GM03348 (cell line): ENCODE measurements at places on chromosomes 11 and 22.

DNA sequence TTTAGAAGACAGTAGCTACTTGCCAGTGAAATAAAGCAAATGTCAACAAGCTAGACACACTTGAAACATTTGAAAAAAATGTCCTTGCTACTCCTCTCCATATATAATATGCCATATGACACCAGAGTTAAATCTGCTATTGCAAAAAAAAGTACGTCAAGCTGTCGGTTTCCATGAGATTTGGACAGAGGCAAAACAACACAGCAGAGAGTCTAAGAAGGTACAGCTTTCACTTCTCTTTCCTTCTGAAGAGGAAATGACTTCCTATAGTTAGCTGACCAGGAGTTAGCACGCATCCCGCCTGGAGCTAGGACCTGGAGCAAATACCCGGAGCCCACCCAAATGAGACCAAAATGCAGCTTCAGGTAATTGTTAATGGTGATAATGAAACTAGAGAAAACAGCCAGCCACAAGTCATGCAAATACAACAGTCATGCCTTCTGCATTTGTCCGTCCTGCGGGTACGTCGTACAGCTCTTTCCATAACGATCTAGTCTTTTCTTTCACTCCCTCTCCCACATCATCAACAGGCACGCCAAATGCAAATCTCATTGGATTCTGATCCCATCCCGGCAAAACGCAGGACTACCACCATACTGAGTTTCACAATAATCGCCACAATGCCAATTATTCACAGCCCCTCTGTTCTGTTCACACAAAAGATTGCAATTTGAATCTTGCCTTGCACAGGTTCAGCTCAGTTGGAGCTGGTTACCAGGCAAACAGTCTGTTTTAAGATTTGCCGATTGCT is 395.0 kb upstream of the CCDC90B start:
- DNase-seq = no peak

DNA sequence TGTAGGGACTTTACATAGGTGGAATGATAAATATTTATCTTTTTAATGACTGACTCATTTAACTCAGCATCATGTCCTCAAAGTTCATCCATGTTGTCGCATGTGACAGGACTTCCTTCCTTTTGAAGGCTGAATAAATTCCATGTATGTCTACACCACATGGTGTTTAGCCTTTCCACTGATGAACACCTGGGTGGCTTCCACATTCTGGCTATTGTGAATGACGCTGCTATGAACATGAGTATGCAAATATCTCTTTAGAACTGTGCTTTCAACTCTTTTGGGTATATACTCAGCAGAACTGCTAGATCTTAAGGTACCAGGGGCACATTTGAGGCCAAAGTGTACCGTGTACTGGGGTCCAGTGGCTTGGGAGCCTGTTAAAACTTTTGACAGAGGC is 24.1 kb downstream of the LARGE1 start:
- no peak for DNase-seq

DNA sequence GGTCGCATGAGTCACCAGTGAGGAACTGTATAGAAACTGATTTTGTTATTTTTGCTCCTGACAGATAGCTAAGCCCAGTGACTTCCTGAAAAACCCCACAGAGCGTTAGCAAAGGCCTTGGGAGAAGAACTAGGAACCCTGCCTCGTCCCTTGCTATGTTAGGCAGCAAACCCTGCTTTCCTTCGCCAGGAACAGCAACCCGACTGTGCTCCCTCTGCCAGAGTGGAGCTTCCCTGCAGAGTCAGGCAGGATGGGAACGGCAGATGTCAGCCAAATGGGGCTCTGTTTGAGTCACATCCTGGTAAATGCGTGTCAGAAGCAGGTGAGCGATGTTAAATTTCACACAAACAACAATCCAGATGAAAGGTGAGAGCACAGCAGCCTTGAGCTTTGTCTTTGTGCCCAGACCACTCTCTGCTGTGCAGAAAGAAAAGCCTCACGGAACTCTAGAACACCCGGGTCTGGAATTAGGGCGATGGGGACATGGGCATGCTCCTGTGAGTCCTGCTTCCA is 186.6 kb downstream of the ADAMTS15 start:
- peak; percentile 53 for DNase-seq

DNA sequence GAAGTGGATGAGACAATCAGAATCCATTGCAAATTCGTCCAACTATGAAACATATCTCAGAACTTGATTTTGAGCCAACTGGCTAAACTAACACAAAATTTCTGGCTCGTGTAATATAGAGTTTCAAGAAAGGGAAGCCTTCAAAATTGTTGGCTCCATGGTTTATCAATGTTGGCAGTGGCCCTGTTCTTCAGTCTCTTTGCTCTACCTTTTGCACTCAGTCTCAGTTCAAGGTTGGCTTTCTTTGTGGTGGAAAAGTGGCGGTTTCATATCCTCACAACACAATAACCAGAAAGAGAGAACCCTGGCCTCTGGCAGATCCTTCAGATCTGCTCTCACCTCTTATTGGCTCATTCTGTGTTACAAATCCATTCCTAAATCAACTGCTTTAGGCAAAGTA is 473.8 kb upstream of the API5 start:
- no peak for DNase-seq

- no peak for DNase-seq
These were observed 55.4 kb downstream of the PLEKHA7 start for GRCh38 chr11:16958833-16959232.

GRCh38 chr11:102293873-102294601 is 23.2 kb upstream of the BIRC3 start:
- DNase-seq = peak; percentile 70

GRCh38 chr11:28808771-28809170 is 700.6 kb downstream of the METTL15 start:
- DNase-seq = no peak

DNA sequence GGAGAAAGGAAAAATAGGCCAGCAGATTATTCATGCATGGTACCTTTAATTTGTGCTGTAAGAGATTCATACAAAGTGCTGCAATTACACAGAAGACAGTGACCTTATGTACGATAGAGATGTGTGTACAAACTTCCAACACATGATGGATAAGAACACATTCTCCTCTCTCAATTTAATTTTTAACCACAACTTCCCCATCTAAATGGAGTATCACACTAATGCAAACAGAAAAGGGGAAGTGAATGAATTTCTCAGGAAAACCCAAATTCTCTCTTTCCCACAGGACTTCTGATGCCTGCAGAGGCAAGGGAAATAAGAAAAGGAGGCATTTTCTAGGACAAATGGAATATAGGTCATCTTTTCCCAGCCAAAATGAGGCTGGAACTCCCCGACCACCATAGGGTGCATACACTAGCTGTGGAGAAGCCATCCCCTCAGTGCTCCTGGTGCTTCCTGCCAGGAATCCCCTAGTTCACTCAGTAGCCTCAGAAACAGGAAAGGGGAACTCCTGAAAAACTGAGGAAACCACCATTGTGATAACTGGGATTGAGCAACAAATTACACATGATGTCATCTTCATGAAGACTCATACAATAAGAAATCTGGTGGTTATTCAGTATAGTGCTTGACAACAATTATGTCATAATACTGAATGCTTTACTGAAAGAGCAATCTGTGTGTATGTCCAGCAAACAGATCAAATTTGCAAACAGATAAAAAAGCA is 22.4 kb downstream of the MMP10 start:
- DNase-seq = peak; percentile 35

DNA sequence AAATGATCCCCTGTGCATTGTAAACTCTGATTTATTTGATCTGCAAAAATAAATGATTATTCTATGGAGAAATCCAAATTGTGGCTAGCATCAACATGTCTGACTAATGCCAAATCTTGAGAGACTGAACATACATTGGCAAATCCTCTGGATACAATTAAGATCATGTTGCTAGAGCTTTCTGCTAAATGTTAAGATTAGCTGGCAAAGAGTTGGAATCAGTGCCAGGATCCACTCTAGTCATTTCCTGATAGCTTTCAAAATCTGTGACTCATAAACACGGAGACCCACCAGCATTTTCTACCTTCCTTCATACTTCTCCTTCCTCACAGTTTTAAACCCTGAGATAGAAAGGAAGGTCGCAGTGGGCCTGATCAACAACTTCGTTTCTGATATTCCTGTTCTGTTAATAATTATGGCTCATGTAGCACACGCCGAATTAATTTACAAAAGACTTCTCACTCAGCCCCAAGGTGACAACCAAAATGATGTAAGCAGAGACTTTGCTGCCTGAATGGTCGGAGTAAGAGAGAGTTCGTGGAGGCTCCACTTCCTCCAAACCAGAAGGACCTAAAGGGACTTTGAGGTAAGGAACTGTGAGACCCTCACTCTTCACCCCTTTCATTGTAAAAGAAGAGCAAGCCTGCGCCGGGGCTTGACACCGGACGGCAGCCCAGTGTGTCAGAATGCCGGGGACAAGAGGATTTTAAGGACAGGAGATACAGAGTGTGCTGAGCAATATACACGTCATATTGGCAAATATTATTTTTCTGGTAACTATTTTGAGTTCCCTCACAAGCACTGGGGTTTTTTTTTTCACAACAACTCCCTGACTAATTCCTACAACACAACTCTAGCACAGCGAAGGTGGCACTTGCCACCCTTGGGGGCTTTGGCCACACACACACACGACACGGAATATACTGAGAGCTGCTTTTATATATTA is 42.0 kb downstream of the SERPINH1 start:
- DNase-seq = peak; percentile 82

GRCh38 chr22:27144321-27144720 is 486.9 kb downstream of the MIAT start:
- DNase-seq = no peak

DNA sequence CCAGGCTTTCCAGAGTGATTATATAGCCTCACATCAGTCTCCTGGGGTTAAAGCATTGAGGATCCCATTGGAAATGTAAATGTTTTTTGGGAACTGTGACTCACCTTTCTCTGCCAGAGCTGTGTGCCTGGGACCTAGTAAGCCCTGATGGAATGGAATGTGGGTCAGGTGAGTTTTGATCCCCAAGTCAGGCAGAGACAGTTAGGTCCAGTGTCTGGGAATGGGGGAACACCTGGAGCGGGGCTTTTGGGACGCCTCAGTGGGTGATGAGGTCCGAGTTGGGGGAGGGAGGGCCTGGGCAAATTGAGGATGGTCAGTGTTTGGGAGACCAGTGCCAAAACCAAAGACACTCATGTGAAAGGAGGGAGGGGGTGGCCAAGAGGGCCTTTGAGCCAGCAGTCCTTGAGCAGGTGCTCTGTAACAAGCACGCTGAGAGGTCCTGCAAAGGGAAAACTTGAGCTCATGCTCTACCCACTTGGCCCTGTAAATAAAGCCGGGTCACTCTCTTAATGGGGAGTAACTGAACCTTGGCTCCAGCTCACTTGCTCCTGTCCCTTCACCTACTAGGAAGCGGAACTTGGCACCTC is 104.7 kb downstream of the NAV2 start:
- no peak for DNase-seq

GRCh38 chr11:133023232-133023631 is 509.1 kb downstream of the OPCML start:
- DNase-seq = no peak

DNA sequence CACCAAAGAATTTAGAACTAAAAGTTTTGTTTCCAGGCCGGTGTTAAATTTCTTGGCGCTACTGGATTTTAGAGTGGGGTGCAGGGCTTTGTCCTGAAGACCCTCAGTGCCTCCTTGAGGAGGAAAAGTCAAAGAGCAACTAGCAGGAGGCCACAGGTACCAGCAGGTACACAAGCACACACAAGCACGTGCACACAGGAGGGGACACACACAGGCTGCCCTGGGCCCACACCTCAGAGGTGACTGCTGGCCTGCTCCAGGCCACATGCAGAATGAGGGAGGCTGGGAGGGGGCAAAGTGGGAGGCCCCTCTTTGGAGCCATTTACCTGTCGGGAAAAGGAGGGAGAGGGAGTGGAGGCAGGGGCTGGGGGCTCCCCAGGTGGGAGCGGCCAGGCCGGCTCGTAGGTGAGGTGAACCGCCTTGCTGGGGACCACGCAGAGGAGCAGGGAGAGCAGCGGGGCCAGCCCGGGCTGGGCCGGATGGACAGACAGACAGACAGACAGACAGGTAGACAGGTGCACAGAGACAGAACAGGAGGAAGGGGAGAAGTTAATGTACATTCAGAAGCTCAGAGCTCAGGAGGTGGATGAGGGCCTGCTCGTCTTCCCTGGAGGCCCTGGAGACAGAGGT is 12.2 kb downstream of the RAB3IL1 start:
- no peak for DNase-seq

DNA sequence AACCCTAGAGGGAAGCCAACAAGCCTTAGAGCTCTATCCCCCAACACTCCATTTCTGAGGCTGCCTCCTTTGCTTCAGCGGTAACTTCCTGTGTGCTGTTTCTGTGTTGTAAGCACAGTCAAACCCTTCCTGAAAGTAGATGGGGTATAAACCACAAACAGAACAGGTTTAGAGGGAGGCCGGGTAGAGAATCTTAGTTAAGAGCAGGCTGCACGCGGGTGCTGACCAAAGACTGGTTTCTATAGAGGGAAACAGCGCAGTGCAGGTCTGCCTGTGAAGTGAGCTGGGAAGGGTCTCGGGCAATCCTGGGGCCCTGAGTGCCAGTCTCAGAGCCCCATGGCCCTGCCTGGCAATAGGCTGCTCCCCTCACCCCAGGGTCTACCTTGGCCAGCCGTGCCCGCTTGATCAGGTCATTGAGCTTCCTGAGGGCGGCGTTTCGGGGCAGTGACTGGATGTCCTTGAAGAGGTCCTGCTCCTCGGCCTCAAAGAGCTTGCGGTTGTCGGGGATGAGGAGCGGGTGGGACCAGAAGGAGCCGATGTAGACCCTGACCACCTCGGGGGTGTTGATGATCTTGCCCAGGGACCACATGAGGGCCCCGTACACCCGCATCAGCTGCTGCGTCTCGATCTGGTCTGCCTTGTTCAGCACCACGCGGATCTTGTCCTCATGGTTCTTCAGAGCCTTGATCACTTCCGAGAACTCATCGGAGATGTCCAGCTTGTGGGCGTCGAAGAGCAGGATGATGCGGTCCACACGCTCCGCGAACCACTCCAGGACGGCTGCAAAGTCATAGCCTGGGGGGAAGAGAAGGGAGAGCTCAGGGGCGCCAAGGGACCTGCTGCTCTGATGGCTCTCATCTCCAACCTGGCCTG is 15.3 kb upstream of the CDC42BPG start:
- no peak for DNase-seq

DNA sequence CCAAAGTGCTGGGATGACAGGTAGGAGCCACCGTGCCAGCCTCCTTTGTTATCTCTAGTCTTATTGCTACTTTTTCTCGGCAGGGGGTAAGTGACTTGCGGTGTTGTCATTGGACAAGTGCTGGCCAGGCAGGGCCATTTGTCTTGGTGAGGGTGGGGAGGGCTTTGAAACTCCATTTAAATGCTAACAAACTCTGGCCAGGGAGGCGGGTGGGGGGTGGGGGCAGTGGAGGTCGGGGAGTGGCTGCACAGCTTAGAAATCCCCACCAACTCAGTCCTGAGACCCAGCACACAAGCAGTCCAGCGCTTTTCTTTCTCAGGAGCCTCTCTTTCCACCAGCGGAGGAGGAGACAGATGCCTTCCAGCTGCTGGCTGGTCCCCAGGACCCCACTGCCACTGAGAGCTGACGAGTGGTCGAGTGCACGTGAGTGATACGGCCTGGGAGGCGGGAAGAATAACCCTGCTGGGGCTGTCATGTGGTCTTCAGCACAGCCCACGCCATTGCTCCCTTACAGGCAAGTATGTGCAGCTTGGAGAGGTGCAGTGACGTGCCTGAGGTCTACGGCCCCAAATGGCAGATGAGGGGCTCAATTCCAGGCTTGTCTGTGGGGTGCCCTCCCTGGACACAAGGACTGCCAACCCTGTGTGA is 24.2 kb upstream of the OSBPL5 start:
- no peak for DNase-seq

- DNase-seq = no peak
These were observed 7.2 kb downstream of the JAML start for GRCh38 chr11:118217575-118217974.

GRCh38 chr22:38882972-38883622 is 11.1 kb upstream of the CBX6 start:
- no peak for DNase-seq

GRCh38 chr11:72328366-72329224 is 84.6 kb upstream of the PHOX2A start:
- no peak for DNase-seq
